ENCODE measurements at places on chromosomes 2 and 18. TPM values are rescaled to one million over a fixed set of nuclear protein-coding genes. Genes with fewer than 3 reads are reported as not detected.

The HOXD10 gene
- not detected for total RNA-seq

The KLHL41 gene
- 0.18 TPM for total RNA-seq

The ONECUT2 gene
- total RNA-seq, result 0.14 TPM

The ERFE gene
- 0.75 TPM for total RNA-seq

The NOL4 gene
- not detected for total RNA-seq

The RESP18 gene
- not detected for total RNA-seq

The ASTL gene
- not detected for total RNA-seq

The FBLN7 gene
- total RNA-seq, result 0.04 TPM

The RNU2-63P gene
- 6.8 TPM for total RNA-seq

GRCh38 chr2:167749660-167750059 is 497.7 kb downstream of the STK39 start:
- DNase-seq, result peak; percentile 4

GRCh38 chr2:32064021-32064601 is 755 bp downstream of the SPAST start:
- DNase-seq, result peak; percentile 4

DNA sequence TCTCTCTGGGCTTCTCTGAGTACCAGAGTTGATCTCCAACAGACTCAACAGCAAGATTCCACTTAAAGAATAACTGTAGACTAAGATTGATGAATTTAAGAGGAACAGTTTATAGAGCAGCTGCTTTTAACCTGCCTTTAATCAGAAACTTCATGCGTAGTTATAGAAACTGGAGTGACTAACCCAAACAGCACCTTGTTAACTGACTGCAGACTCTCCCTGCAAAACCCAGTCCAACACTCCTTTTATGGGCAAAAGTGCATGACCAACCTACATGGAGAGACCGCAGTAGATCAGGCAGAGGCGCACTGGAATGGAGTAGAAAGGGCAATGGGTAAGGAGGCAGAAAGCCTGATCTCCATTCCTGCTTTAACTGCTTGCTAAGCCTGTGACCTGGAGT is 110.6 kb downstream of the NRP2 start:
- DNase-seq, result no peak

DNA sequence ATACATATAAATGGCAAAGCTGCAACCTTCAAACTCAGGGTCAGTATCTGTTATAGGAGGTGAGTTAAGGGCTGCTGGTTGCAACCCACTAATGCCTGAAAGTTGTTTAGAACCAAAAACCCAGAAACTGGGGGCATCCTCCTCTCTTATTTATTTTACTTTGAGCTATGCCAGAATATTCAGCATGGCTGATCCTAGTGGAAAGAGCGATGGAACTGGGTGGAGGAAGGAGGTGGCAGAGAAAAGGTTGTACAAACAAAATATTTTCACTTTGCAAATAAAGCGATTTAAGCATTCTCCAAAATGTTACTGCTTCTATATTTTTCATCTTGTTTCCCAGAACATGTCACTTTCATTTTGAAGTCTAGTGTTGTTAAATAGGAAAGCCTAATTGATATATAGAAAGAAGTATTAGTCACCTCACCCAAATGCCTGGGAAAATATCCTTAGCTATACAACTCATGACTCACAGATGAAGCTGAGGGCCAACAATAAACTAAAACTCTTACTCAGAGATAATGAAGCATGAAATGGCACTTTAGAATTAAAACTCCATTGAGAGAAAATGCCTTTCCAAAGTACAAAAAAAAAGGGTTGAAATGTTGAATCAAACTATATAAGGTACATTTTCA is 251.4 kb upstream of the UBE2E3 start:
- peak; percentile 57 for DNase-seq

GRCh38 chr2:214255046-214255445 is 155.8 kb upstream of the VWC2L start:
- no peak for DNase-seq

- DNase-seq, result no peak
Observed at GRCh38 chr2:201984800-201985525, 48.7 kb upstream of the FZD7 start.

- DNase-seq, result no peak
Observed at GRCh38 chr2:45220227-45220626, 211.0 kb upstream of the SIX2 start.

DNA sequence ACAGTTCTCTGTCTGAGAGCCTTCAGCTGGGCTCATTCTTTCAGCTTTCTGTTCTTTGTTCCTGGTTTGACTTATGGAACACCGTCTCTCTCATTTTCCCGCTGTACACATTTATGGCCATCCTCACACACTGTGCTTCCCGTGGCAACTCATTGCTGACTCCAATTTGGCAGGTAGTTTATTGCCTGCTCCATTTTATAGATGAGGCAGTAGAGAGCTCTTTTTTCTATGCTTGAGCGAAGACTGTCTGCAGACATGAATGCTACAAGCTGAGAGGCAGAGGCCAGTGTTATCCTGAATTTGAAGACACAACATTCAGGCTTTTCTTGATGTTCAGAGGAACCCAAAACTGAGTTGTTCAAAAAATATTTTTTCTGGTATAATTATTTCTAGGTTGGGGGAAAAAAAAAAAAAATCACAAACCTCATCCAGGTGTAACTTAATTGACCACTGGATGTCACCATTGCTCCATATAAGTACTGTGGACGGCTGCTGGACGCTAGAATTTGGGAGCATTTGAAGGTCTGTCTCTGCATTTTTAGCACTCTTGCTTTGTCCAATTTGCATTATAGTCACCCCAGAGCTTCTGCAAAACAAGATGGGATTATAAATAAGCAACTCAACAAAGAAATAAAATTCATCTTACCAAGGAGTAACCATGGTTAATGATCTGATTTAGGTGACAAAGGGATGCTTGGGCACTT is 83.5 kb downstream of the HRH4 start:
- DNase-seq, result no peak

DNA sequence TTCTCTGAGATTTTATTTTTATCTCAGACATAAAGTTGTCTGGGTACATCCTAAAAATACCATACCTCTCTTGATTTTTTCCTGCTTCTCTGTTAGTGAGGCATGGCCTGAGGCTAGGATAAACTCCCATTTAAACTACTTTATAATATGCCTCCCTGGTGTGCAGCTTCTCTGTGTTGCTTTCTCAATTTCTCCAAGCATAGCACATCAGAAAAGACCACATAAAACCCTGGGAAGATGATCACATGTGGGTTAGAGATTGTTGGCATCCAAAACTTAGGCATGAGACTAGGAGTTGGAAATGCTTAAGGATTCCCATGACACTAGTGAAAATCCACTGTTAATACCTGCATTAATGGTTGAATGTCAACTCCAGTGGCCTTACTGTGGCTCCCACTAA is 254.6 kb downstream of the RND3 start:
- DNase-seq, result no peak

DNA sequence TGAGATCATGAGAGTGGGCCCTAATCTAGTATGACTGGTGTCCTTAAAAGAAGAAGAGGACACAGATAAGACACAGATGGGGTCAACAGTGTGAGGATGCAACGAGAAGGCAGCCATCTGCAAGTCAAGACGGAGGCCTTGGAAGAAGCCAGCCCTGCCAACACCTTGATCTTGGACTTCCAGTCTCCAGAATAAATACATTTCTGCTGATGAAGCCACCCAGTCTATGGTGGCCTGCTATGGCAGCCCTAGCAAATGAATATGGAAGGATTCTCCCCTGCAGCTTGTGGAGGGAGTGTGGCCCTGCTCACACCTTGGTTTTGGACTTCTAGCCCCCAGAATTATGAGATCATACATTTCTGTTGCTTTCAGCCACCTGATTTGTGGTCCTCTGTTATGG is 12.3 kb downstream of the CTIF start:
- no peak for DNase-seq

DNA sequence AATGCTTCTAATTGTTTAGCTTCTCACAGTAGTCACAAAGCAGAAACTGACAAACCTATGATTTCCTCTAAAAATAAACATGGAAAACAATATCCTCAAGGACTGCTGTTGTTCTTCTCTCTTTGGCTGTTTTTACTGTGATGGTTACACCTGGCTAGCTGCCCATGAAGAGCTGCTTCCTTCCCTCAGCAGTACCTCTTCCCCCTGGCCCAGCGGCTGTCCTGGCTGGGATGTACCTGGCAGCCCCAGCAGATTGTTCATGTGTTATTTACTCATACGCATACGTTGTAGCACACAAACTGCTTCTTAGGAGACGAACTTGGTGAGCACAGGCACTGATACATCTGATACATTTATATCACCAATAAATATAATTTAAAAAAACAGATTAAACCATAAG is 27.4 kb downstream of the NEMP2 start:
- DNase-seq, result no peak

GRCh38 chr18:766550-766860 is 45.5 kb downstream of the YES1 start:
- no peak for DNase-seq

DNA sequence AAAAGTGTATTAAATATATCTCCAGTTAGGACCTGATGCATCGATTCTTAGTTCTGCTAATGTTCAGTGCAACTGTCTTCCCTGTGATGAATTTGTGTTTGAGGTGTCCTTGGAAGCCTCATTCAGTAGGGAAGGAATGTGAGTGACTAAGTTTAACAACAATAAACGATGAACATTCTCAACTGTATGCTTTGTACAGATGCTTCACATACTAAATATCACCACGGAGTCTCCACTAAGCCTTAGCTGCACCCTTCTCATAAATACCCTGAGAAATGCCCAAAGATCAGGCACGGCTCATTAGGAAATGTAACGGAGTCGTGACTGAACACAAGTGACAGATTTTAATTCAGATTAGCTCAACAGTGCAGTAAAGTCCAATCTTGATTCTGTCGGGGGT is 24.4 kb upstream of the AGFG1 start:
- DNase-seq, result no peak

DNA sequence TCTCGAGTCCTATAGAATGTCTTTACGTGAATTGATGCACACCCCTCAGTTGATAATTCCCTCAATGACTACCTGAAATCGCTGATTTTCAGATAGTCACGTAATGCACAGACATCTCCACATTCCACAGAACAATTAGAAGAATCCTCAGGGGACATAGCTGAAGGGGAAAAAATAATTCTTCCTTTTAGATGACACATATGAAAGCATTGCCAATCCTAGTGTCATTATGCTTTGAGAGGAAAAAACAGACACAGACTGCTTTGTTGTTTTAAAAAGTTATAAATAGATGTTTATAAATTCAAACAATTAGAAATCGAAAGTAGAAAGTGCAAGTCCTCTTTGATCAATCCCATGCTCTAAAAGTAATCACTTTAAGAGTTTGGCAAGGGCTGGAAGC is 100.6 kb upstream of the FN1 start:
- DNase-seq, result no peak

DNA sequence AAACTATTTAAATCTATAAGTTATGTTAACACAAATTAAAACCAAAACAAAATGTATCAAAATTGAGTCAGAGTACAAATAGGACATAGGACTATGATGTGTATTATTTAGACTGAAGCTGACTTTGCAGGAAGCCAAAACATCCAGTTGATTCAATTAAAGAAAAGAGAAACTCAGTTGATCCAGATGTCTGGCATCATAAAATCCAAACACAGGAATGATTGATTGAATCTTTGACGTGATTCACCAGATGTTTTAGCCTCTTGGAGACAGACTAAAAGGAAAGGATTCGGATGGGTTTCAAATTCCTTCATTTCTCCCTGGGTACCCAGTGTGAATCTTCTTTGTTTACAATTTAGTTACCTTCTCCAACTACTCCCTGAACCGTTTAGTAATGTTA is 272.9 kb downstream of the IRS1 start:
- DNase-seq, result no peak

- DNase-seq, result no peak
Observed at GRCh38 chr2:11286323-11286722, 58.1 kb downstream of the ROCK2 start.

DNA sequence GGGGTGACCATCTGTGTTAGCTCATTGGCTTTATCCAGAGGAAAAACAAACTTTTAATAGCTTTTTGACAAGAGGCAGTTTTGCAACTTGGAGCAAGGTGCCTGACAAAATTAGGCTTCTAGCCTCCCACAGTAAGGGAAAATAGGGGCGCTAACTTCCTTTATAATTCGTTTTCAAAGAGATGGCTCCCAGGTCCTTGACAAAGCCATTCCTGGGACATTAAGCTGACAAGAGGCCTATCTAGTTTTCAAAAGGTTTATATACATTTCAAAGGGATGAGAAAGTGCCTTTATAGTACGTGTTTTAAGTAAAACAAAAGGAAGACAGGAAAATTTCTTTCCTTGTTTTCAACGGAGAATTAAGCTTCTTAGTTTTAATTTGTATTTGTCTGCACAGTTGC is 159.4 kb upstream of the GCFC2 start:
- no peak for DNase-seq

GRCh38 chr2:138722316-138722715 is 57.9 kb downstream of the NXPH2 start:
- DNase-seq, result no peak

GRCh38 chr2:171266102-171266501 is 105.4 kb upstream of the TLK1 start:
- no peak for DNase-seq

DNA sequence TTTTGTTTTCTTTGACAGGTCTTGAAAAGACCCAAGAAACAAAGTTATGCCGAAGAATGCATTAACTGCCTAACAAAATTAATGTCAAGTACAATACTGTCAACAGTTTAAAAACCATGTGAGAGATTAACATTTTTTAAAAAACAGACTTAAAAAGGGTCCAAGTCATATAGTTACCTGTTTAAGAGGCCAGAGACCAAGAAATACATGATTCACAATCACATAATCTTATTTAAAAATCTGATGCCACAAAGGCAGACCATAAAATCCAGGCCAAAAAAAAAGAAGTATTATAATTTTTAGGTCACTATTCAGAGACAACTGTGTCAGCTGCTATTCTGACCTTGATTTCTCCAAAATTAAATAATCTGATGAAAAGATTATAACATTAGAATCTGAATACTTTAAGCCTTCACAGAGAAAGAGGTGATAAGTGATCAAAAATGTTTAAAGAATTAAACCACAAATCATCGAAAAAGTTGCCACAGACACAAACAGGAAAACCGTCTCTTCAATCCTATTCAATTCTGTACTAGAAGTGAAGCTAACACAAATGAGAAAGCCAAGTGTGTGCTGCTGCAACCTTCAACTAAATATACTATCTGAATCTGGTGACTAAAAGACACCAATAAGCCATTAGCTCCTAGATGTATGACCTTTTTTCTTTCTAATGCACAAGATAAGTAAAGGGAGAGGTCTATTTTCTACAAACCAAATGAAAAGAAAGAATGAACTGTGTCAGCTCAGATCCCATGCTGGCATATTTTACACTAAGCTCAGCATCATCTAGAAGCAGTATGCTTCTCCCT is 286.0 kb downstream of the ZEB2 start:
- DNase-seq, result no peak

- DNase-seq, result no peak
Observed at GRCh38 chr2:234999740-235000425, 48.1 kb downstream of the SH3BP4 start.

DNA sequence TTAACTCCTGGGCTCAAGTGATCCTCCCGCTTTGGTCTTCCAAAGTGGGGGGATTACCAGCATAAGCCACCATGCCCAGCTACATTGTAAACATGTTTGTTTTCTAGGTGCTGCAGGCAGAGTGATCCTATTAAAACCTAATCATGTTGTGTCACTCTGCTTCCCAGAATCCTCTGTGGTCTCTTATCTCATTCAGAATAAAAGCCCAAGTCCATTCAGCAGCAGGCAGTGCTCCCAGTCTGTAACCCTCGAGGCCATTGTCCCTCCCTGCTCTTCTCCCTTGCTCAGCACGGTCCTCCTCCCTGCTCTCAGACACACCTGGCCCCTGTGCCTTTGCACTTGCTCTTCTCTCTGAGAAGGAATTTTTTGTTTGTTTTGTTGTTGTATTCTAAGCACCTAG is 11.1 kb upstream of the CABYR start:
- DNase-seq, result no peak

- DNase-seq, result no peak
Observed at GRCh38 chr18:6054256-6054842, 159.0 kb upstream of the TMEM200C start.

- no peak for DNase-seq
Observed at GRCh38 chr18:77255426-77256105, 5.9 kb downstream of the GALR1 start.

All from foreskin keratinocyte (primary cell).